Upper lobe of right lung (tissue), 1 donor: ENCODE measurements at places on chromosomes 1 and 21. TPM values are rescaled to one million over a fixed set of nuclear protein-coding genes. Genes with fewer than 3 reads are reported as not detected.

DNA sequence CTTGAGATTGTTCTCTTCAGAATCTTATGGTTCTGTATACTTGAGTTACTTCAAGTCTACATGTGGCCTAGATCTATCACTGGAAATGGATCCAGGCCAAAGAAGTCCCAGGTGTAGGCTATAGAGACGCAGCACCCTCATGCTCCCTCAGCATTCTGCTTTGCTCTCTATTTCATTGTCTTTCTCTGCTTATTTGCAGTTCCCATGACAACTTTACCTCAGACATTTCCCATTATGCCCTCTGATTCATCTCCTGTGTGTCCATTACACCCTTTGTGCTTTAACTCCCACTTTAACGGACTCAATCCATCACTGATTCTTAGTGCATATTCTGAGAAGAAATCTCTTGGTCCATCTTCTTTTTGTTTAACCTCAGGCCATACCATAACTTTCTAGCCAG, 236.9 kb upstream of the NRIP1 start:
- no peak overlapping the region for H3K4me3 ChIP-seq
- no peak for DNase-seq
- H3K4me1 ChIP-seq, result no peaks in the 10 kb centered on the region
- no peak overlapping the region for H3K27ac ChIP-seq
- H3K27me3 ChIP-seq, result no peaks in the 10 kb centered on the region

DNA sequence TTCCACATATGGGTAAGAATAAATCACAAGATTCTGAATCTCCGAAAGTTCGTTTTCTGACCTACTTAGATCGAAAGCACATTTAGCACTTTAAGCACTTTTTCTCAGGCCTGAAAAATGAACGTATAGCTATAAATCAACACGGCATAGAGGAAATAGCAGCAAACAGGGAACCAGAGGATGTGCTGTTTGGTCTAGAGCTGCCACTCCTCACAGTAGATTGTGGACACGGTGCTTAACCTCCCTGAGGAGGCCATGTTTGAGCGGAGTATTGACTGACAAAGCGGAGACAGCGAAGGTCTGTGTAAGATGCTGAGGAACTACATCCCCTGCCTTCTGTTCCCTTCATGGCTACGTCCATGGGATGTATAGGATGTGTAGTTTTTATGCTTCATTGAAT, 452.8 kb upstream of the NCAM2 start:
- H3K4me1 ChIP-seq, result no peaks in the 10 kb centered on the region
- DNase-seq, result no peak
- no peak overlapping the region for H3K27ac ChIP-seq

NCAM2 gene
- total RNA-seq, result 15.9 TPM

- no peak overlapping the region for H3K4me3 ChIP-seq
- H3K36me3 ChIP-seq, result peaks cover 27% of the 10 kb centered on the region
- peak overlapping the region; percentile 77 for H3K27ac ChIP-seq
- DNase-seq, result no peak
- H3K27me3 ChIP-seq, result no peaks in the 10 kb centered on the region
Observed at GRCh38 chr1:31625561-31626222, 8.2 kb downstream of the HCRTR1 start.

GRCh38 chr1:92244376-92244775, 26.7 kb downstream of the C1orf146 start:
- H3K27ac ChIP-seq, result no peak overlapping the region
- no peaks in the 10 kb centered on the region for H3K4me1 ChIP-seq
- no peak for DNase-seq
- no peak overlapping the region for H3K4me3 ChIP-seq
- H3K27me3 ChIP-seq, result no peaks in the 10 kb centered on the region
- peaks cover 20% of the 10 kb centered on the region for H3K36me3 ChIP-seq

GRCh38 chr1:44760876-44761275, 14.5 kb upstream of the RPS8 start:
- H3K27me3 ChIP-seq, result no peaks in the 10 kb centered on the region
- H3K4me1 ChIP-seq, result no peaks in the 10 kb centered on the region
- H3K27ac ChIP-seq, result no peak overlapping the region
- no peak overlapping the region for H3K4me3 ChIP-seq
- no peak for DNase-seq

TNFRSF25 gene
- 10.0 TPM for total RNA-seq

- no peaks in the 10 kb centered on the region for H3K27me3 ChIP-seq
- DNase-seq, result no peak
- H3K27ac ChIP-seq, result no peak overlapping the region
- H3K4me3 ChIP-seq, result no peak overlapping the region
- H3K4me1 ChIP-seq, result peaks cover 12% of the 10 kb centered on the region
Observed at GRCh38 chr1:68363339-68363738, 86.4 kb downstream of the RPE65 start.

GRCh38 chr21:36965720-36966065, 776 bp downstream of the HLCS start:
- H3K4me1 ChIP-seq, result peaks cover 14% of the 10 kb centered on the region
- peak overlapping the region; percentile 82 for H3K27ac ChIP-seq
- no peaks in the 10 kb centered on the region for H3K36me3 ChIP-seq
- peak overlapping the region; percentile 82 for H3K4me3 ChIP-seq
- no peak for DNase-seq

KCNE2 gene
- 0.52 TPM for total RNA-seq

- DNase-seq, result no peak
- H3K4me1 ChIP-seq, result no peaks in the 10 kb centered on the region
- H3K4me3 ChIP-seq, result no peak overlapping the region
- no peaks in the 10 kb centered on the region for H3K27me3 ChIP-seq
- no peak overlapping the region for H3K27ac ChIP-seq
Observed at GRCh38 chr1:67479146-67479891, 49.1 kb upstream of the SERBP1 start.

DNA sequence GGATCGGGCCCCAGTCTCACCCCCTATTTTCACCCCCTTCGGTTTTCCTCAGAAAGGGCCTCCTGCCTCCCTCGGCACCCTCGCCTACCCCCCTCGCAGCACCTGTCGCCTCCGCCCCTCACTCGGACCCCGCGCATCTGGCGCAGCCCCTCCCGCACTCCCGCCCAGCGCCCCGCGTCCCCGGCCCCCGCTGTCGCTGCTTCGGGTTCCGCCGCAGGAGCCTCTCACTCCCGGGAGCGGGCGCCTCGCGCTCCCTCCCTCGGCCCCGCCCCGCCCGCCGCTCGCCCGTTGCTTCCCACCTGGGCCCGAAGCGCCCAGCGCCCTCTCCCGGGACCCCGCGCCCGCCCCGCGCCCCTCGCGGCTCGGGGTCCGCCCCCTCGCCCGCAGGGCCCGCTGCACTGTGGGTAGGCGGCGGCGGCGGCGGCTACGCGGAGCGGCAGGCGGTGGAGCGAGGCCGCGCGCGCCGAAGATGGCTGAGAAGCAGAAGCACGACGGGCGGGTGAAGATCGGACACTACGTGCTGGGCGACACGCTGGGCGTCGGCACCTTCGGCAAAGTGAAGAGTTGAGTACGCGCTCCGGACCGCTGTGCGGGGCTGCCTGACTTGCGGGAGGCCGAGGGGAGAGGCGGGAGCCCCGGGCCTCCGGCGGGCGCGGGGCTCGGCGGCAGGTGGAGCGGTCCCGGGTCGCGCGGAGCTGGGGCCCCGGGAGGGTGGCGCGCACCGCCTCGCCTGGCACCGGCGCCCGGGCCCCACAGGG, at the start of gene PRKAA2:
PRKAA2 (plus strand) TSS at position 396 of the 758 bp plus-strand sequence; CDS start at position 470, 74 bp downstream.
- H3K27ac ChIP-seq, result peak within 1 kb of the TSS; percentile 42
- H3K27me3 ChIP-seq, result peaks cover 4% of the 10 kb centered on the region
- H3K4me1 ChIP-seq, result no peaks in the 10 kb centered on the region
- peak within 1 kb of the TSS; percentile 53 for H3K4me3 ChIP-seq
- peak; percentile 69 for DNase-seq

DNA sequence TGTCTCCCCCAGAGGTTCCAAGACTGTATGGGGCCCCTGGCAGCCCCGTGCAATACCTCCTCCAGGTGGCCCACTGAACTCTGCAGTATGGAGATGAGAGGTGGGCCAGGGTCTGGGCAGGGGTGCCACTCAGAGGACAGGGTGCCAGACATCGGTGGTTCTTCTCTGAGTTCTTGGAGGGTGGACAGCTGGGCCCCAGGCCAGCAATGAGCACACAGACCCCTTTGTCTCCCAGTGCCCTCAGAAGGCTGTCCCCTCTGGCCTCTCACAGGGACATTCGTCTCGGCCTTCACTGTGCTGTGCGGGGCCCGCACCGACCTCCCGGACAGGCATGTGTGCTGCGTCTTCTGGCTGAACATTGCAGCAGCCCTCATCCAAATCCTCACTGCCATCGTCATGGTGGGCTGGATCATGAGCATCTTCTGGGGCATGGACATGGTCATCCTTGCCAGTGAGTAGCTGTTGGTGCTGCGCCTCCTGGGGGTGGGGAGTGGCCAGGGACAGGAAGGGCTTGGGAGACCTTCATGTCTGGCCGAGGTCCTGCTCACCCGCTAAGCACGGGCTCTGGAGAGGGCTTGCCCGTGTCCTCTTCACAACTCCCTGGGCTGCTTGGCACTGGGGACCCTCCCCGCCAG, 48.1 kb downstream of the STUM start:
- H3K36me3 ChIP-seq, result no peaks in the 10 kb centered on the region
- no peak overlapping the region for H3K27ac ChIP-seq
- H3K4me1 ChIP-seq, result no peaks in the 10 kb centered on the region

OR10J5 gene
- not detected for total RNA-seq

DEGS1 gene
- 76.7 TPM for total RNA-seq

GRCh38 chr1:211939876-211940468, 95.4 kb downstream of the INTS7 start:
- DNase-seq, result no peak
- H3K36me3 ChIP-seq, result no peaks in the 10 kb centered on the region
- H3K27ac ChIP-seq, result no peak overlapping the region
- H3K4me1 ChIP-seq, result peaks cover 12% of the 10 kb centered on the region
- H3K4me3 ChIP-seq, result no peak overlapping the region

DNA sequence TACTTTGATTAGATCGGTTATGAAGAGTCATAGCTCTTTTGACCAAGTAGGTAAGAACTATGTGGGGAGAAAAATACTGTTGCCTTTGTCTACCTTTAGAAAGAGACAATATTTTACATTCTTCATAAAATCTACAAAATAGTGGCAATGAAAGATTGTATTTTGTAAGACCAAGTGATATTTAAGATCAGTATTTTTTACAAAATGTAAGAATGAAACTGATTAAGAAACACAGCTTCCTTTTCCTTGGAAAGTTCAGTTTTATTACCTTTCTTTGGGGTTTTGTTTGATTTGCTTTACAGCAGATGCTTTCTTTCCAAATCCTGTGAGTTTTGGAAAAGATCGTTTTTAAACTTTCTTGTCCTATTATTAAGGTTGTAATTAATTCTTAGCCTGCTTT, 69.8 kb downstream of the SLC35A3 start:
- H3K27ac ChIP-seq, result peak overlapping the region; percentile 98
- no peaks in the 10 kb centered on the region for H3K36me3 ChIP-seq
- peaks cover 15% of the 10 kb centered on the region for H3K4me1 ChIP-seq
- no peaks in the 10 kb centered on the region for H3K27me3 ChIP-seq
- DNase-seq, result no peak
- H3K4me3 ChIP-seq, result peak overlapping the region; percentile 89

PCSK9 gene
- total RNA-seq, result 23.5 TPM

TFF2 gene
- not detected for total RNA-seq

GRCh38 chr1:234536741-234537140, 57.8 kb upstream of the TARBP1 start:
- no peaks in the 10 kb centered on the region for H3K36me3 ChIP-seq
- no peak overlapping the region for H3K4me3 ChIP-seq
- no peaks in the 10 kb centered on the region for H3K27me3 ChIP-seq
- DNase-seq, result no peak
- H3K27ac ChIP-seq, result peak overlapping the region; percentile 95

SERTAD4 gene
- total RNA-seq, result 3.4 TPM

DNA sequence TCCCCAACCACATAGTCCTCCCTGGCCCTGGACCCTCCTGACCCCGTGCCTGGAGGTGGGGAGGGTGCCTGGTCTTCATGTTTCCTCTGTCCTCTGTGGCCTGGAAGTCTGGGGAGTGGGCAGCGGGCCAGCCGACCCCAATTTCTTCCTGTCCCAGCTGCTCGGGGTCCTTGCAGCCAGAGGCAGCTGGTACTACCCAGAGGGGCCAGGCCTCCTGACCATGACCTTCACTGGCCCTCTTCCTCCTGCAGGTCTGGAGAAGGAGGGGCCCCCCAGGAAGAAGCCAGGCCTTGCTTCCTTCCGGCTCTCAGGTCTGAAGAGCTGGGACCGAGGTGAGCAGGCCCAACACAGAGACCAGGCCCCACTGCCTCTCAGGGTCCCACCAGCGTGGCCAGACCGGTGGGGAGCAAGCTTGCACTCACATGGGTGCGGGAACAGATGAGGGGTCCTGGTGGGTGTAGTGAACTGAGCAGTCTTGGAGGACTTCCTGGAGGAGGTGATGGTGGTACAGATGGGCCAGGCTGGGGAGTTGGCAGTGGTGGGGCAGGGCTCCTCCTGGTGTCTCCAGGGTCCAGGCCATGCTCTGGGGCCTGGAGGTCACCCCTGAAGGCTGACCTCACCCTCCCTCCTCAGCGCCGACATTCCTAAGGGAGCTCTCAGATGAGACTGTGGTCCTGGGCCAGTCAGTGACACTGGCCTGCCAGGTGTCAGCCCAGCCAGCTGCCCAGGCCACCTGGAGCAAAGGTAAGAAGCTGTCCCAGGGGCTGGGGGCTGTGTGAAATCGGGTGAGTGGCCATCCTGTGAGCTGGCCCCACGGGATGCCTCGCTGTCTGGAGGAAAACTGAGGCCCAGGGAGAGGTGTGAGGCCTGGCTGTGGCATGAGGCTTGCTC, 32.7 kb downstream of the TRIM11 start:
- no peaks in the 10 kb centered on the region for H3K36me3 ChIP-seq
- no peak overlapping the region for H3K27ac ChIP-seq
- peak; percentile 60 for DNase-seq
- no peaks in the 10 kb centered on the region for H3K27me3 ChIP-seq
- H3K4me3 ChIP-seq, result no peak overlapping the region
- H3K4me1 ChIP-seq, result no peaks in the 10 kb centered on the region

GJA5 gene
- total RNA-seq, result 62.2 TPM

DNA sequence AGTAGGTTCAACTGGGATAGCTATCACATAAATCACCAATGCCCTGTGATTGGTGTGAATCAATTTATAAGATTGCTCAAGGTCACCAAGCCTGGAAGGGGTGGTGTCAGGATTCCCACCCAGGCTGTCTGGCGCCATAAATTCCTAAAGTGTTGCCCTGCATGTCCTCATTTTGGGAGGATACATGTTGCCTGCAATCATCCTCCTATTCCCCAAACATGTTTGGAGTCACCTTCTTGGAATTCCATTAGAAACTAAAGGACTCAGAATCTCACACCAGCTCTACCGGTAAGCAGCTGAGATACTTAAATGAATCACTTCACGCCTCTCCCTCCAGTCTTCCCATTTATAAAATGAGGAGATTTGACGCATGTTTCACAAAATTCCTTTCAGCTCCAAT, 54.1 kb upstream of the SLC45A1 start:
- H3K4me3 ChIP-seq, result no peak overlapping the region
- H3K27ac ChIP-seq, result no peak overlapping the region
- peaks cover 16% of the 10 kb centered on the region for H3K4me1 ChIP-seq
- DNase-seq, result no peak
- H3K27me3 ChIP-seq, result no peaks in the 10 kb centered on the region

S100A2 gene
- 5.6 TPM for total RNA-seq
